ENCODE measurements at places on chromosomes 4 and X. TPM values are rescaled to one million over a fixed set of nuclear protein-coding genes. Genes with fewer than 3 reads are reported as not detected.

The FAM90A26 gene
- not detected for total RNA-seq

The GUCY1A1 gene
- 74.1 TPM for total RNA-seq

The MAGEA1 gene
- not detected for total RNA-seq

The TMPRSS11A gene
- not detected for total RNA-seq

The FRAS1 gene
- 4.8 TPM for total RNA-seq

The PCDH19 gene
- 2.2 TPM for total RNA-seq

The UNC5C gene
- total RNA-seq: 1.3 TPM

The CITED1 gene
- not detected for total RNA-seq

GRCh38 chrX:134846042-134846441 lies 144.7 kb upstream of the SMIM10 start:
- no peaks in the 10 kb centered on the region for H3K36me3 ChIP-seq
- no peaks in the 10 kb centered on the region for H3K27me3 ChIP-seq
- no peaks in the 10 kb centered on the region for H3K4me1 ChIP-seq

- H3K36me3 ChIP-seq: no peaks in the 10 kb centered on the region
- no peak overlapping the region for H3K4me3 ChIP-seq
- no peaks in the 10 kb centered on the region for H3K4me1 ChIP-seq
- H3K27ac ChIP-seq: no peak overlapping the region
- no peak for DNase-seq
Measured at GRCh38 chr4:54152846-54153600, 53.1 kb downstream of the GSX2 start.

- no peak overlapping the region for H3K4me3 ChIP-seq
- no peak for DNase-seq
- H3K27ac ChIP-seq: no peak overlapping the region
- no peaks in the 10 kb centered on the region for H3K4me1 ChIP-seq
- H3K27me3 ChIP-seq: no peaks in the 10 kb centered on the region
- no peaks in the 10 kb centered on the region for H3K36me3 ChIP-seq
Measured at GRCh38 chrX:133346026-133346425, 69.3 kb downstream of the GPC4 start.

DNA sequence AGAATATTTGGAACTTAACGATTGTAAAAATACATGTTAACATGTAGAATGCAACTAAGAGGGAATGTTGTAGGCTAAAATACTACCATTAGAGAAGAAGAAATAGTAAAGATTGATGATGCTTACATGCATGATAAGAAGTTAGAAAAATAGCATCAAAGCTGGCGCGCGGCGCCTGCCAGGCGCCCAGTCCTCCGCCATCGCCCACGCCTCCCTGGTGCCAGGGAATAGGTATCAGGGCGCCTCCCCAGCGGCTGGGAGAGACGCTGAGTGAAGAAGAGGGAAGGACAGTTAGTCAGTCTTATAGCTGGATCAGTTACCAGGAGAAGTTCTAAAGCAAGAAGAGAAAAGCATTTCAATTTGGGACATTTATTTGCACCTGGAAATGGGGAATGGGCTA lies 36.0 kb downstream of the NSUN7 start:
- H3K36me3 ChIP-seq: no peaks in the 10 kb centered on the region
- H3K27me3 ChIP-seq: no peaks in the 10 kb centered on the region
- H3K4me1 ChIP-seq: no peaks in the 10 kb centered on the region
- no peak for DNase-seq
- no peak overlapping the region for H3K4me3 ChIP-seq

- peak overlapping the region; percentile 14 for H3K27ac ChIP-seq
- no peaks in the 10 kb centered on the region for H3K36me3 ChIP-seq
- H3K4me3 ChIP-seq: no peak overlapping the region
- no peaks in the 10 kb centered on the region for H3K4me1 ChIP-seq
Measured at GRCh38 chrX:4805502-4805901, 1092.1 kb upstream of the PRKX start.

DNA sequence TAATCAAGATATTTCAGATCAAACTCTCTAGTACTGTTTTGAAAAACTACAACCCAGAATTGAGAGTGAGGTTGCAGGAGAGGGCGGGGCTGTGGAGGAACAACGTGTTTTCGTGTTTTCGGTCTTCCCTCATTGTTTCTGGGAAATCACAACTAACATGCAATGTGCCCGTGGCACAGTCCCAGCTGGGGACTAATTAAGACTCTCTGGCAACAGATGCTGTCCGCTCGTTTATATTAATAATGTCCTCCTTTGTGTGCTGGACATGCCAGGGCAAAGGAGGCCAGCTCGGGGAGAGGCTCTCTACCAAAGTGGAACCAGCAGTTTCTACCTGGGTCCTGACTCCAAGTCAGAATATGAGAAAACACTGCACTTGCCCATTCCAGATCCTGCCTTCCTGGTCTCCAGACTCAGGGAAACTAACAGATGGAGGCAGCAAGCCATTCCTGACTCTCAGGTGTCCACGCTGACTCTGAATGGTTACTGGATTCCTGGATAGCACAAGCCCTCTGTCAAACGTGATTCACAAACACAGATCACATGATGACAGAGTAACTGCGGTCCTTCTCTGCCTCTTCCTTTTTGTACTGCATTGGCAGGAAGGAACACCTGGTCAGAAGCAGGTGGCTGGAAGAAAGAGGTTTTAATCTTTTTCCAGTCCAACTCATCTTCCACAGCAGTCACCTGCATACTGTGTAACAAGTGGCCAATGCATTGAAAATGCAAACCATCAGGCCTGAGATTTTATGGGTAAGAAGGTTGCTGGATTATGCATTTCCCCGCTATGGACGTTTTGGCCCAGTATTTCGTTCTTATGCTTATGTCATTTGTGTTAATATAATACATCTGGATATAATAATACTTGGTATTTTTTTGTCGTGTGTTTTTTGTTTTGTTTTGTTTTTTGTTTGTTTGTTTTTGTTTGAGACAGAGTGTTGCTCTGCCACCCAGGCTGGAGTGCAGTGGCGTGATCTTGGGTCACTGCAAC lies 65.0 kb downstream of the COQ2 start:
- no peak overlapping the region for H3K27ac ChIP-seq
- no peak for DNase-seq
- no peak overlapping the region for H3K4me3 ChIP-seq
- no peaks in the 10 kb centered on the region for H3K36me3 ChIP-seq

DNA sequence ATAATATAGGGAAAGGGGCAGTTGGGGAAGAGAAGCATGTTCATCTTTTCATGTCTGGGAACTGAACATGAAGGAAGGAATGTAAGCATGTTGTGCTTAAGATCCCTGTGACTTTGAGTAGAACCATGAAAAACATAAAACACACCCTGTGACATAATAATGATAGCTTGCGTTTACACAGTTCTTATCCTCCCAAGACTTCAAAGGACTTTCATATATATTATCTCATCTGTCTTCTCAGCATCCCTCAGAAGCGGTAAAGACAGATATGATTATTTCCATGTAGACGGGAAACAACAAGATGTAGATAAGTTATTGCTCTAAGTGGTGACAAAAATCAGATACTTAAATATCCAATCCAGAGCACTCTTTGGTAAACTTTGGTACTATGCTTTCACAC lies 3.3 kb upstream of the SH3RF1 start:
- no peaks in the 10 kb centered on the region for H3K4me1 ChIP-seq
- no peak overlapping the region for H3K27ac ChIP-seq
- no peaks in the 10 kb centered on the region for H3K36me3 ChIP-seq
- no peaks in the 10 kb centered on the region for H3K27me3 ChIP-seq
- H3K4me3 ChIP-seq: no peak overlapping the region
- no peak for DNase-seq

DNA sequence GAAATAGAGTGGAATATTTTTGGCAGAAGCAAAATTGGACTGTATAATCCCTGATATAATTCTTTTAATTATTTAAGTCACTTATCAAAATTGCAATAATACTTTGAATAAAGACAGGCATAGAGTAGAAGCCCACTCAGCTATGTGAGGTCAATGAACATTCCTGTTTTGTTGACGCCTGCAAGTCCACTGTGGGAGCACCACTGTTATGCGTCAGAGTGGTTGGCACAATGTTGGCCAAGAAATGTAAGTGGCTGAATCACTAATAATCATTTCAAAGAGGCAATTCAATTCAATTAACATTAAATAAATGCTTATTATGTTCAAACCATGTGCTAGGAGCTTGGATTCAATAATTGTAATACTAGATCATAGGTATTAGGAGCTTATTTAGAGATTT lies 221.0 kb downstream of the SPCS3 start:
- no peak for DNase-seq
- H3K4me1 ChIP-seq: no peaks in the 10 kb centered on the region
- H3K27me3 ChIP-seq: no peaks in the 10 kb centered on the region
- H3K27ac ChIP-seq: no peak overlapping the region
- H3K4me3 ChIP-seq: no peak overlapping the region

GRCh38 chrX:24080704-24081103 lies 25.9 kb downstream of the EIF2S3 start:
- H3K27me3 ChIP-seq: peaks cover 6% of the 10 kb centered on the region
- H3K27ac ChIP-seq: no peak overlapping the region
- DNase-seq: no peak
- H3K4me3 ChIP-seq: no peak overlapping the region
- no peaks in the 10 kb centered on the region for H3K4me1 ChIP-seq
- peaks cover 29% of the 10 kb centered on the region for H3K36me3 ChIP-seq

- H3K36me3 ChIP-seq: no peaks in the 10 kb centered on the region
- DNase-seq: no peak
- no peak overlapping the region for H3K27ac ChIP-seq
- no peaks in the 10 kb centered on the region for H3K27me3 ChIP-seq
- H3K4me1 ChIP-seq: no peaks in the 10 kb centered on the region
Measured at GRCh38 chr4:73309211-73309610, 50.6 kb upstream of the ANKRD17 start.

DNA sequence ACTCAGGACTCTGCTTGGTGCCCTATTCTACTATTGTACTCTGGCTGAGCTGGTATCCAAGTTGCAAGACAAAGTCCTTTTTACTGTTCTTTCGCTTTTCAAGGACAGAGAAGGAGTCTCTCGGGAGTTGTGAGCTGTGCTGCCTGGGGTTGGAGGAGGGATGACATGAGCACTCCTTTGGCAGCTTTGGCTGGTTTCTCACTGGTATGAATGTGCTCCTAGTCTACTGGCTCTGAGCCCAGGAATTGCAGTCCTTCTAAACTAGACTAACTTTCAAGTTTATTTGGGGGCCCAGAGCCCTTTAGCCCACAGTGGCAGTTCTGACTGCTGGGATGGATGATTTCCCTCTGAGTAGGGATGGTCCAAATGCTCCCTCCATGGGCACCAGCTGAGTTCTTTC lies 997.1 kb downstream of the RAB28 start:
- no peaks in the 10 kb centered on the region for H3K4me1 ChIP-seq
- peak overlapping the region; percentile 86 for H3K27ac ChIP-seq
- H3K27me3 ChIP-seq: no peaks in the 10 kb centered on the region
- no peaks in the 10 kb centered on the region for H3K36me3 ChIP-seq

DNA sequence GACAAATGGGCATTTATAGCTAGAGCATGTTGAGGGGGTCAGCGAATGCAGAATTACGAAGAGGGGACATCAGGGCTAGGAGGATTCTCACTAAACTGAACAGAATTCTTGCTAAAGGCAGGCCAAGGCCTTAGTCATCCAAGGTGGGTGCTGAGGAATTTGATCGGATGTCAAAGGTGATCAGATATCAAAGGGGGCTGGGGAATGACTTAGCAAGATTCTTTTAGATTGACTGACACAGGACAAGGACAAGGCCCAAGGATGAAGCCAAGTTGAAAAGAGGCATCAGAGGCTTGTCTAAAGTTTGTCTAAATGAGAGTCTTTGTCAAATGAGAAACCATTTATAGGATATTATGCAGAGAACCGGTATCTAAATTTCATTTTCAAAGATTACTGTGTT lies 9.7 kb downstream of the TMEM184C start:
- no peak overlapping the region for H3K4me3 ChIP-seq
- H3K4me1 ChIP-seq: no peaks in the 10 kb centered on the region
- no peak overlapping the region for H3K27ac ChIP-seq
- no peak for DNase-seq
- H3K36me3 ChIP-seq: no peaks in the 10 kb centered on the region

DNA sequence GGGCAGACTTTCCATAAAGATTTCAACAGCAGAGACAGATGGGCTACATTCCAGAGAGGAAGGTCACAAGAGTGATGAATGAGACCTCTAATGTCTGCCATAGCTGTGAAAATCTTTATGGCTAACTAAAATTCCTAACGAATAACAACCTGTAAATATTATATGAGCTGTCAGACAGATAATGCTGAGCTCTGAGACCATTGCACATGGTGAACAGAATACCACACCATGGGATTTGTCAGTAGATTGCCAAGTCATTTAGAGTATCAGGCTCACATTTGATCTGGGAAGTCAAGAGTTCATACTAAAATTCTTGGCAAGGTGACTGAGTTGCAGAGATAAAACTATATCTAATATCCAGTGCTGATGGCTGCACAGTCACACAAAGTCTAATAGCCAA lies 259.2 kb upstream of the FTHL17 start:
- H3K27ac ChIP-seq: peak overlapping the region; percentile 34
- H3K36me3 ChIP-seq: no peaks in the 10 kb centered on the region
- H3K4me1 ChIP-seq: peaks cover 3% of the 10 kb centered on the region
- H3K4me3 ChIP-seq: no peak overlapping the region
- DNase-seq: no peak

DNA sequence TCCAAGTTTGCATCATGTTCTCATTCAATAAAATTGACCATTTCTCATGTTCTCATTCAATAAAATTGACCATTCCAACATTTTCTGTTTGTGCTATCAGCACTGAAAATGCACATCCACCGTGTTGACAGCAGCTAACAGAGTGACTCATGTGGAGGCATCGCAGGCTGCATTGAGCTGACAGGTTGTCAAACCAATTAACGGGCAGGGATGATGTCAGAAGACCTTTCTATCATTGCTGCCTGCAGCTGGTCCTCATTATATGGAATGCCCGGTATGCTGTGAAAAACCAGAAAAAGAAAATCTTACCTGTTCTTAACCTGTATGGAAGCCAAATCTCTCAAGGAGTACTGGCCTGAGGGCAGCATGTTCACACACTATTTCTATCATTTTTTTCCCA lies 202.0 kb downstream of the SMIM20 start:
- H3K4me3 ChIP-seq: no peak overlapping the region
- no peaks in the 10 kb centered on the region for H3K27me3 ChIP-seq

DNA sequence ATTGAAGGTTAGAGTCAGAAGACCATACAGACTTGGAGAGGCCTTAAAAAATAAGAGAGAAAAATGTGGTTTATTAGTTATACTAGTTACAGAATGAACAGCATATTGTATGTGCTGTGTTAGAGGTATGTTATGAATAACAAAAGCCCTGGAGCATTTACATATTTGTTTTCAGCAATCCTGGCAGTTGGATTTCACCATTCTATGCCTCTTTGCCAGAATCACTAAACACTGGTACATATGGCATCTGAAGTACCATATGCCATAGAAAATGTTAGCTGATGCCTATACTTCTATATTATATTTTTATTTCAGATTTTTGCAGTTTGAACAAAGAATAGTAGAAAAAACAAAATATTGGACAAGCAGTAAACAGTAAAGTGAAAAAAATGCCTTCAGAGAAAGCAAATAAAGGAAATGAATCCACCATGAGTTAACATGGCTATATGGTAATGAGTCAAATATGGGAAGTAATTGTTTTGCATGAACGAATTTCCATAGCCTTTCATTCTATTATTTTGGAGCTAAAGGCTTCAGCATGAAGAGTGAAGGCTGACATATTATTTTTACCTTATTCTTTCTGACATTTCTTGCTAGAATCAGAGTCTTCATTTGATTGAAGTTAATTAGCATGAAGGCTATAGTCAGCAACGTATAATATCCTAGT lies 41.9 kb upstream of the PRDM8 start:
- no peaks in the 10 kb centered on the region for H3K4me1 ChIP-seq
- no peak overlapping the region for H3K4me3 ChIP-seq
- H3K27me3 ChIP-seq: no peaks in the 10 kb centered on the region
- no peaks in the 10 kb centered on the region for H3K36me3 ChIP-seq

GRCh38 chrX:11100281-11101035 lies 10.7 kb upstream of the HCCS start:
- no peak overlapping the region for H3K27ac ChIP-seq
- no peak overlapping the region for H3K4me3 ChIP-seq
- no peaks in the 10 kb centered on the region for H3K27me3 ChIP-seq
- no peaks in the 10 kb centered on the region for H3K36me3 ChIP-seq
- no peaks in the 10 kb centered on the region for H3K4me1 ChIP-seq
- no peak for DNase-seq
